ENCODE measurements at places on chromosomes 6 and 20.

DNA sequence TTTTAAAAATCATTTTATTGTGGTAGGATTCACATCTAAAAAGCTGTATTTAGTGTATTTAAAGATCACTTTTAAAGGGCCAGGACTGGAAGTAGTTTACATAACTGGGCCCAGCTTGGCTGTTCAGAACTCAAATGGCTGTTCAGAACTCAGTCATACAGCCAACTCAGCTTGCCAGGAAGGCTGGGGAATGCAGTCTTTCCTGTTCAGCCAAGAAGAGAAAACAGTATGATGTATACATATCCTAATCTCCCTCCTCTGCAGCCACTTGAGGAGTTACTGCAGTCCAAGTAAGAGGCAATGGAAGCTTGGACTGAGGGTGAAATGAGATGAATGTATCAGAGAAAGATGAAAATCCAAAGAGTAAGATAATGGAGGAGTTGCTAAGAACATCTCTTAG, 24.6 kb downstream of the DSTN start:
- DNase-seq: no peak

GRCh38 chr20:9025011-9025410, 43.9 kb upstream of the PLCB4 start:
- DNase-seq: no peak

DNA sequence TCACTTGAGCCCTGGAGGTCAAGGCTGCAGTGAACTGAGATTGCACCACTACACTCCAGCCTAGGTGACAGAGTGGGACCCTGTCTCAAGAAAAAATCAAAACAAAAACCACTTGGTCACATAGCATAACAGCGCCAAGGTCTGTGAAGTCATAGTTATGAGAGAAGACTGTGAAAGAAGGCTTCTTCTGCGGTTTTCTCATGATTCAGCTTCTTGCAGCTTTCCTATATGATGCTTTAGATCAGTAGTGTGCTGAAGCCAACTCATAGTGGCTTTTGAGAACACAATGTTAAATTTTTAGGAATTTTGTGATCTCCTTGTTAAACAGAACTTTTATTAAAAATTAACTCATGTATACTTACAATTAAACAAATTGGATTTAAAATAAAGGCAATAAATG, 136.2 kb upstream of the GLP1R start:
- no peak for DNase-seq

GRCh38 chr6:151130329-151130728, 109.4 kb upstream of the AKAP12 start:
- no peak for DNase-seq

DNA sequence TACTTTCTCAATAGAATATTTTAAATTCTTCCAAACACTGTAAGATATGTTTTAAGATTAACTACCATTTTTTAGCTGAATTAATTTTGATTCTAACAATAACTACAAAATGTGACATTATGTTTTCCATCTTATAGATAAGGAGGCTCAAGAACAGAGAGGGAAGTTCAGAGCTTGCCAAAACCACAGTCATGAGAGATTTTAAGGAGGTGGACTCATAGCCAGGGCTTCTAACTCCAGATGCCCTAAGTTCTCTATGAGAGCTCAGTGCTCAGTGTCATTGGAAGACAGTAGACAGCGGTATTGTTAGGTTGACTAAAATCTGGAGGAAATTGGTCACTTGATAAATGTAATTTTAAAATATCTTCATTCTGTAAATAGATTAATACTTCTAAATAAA, 144.2 kb downstream of the PACRG start:
- no peak for DNase-seq

GRCh38 chr20:50350510-50351249, 159.5 kb upstream of the PTPN1 start:
- DNase-seq: no peak

Measured in stimulated activated CD4-positive, alpha-beta T cell treated with anti-CD3 and anti-CD28 coated beads, Interleukin-15, amount 100 ng/mL, for 1 hour (primary cell).